T-helper 1 cell treated with Interleukin-12 subunit alpha and Interleukin-12 subunit beta and Interleukin-4 antibody, amounts not matched to agents 30 ng/mL and 1 ng/mL, for 36 hours (primary cell): ENCODE measurements at places on chromosomes 2 and 18. TPM values are rescaled to one million over a fixed set of nuclear protein-coding genes. Genes with fewer than 3 reads are reported as not detected.

The DSG4 gene
- total RNA-seq, result not detected in 2 replicates

The UGT1A5 gene
- total RNA-seq, result not detected in 2 replicates

The PTPN2 gene
- total RNA-seq, result 85.3 and 95.2 TPM in 2 replicates

The PTPRN gene
- not detected in 2 replicates for total RNA-seq

The HYCC2 gene
- total RNA-seq, result 37.8 and 39.8 TPM in 2 replicates

The GPR35 gene
- 13.5 and 16.6 TPM in 2 replicates for total RNA-seq

The FAM136A gene
- total RNA-seq, result 44.1 and 44.5 TPM in 2 replicates

The RTKN gene
- 3.7 and 4.0 TPM in 2 replicates for total RNA-seq

The SERPINB8 gene
- total RNA-seq, result 19.5 and 20.6 TPM in 2 replicates

The PLCL1 gene
- 2.5 and 2.7 TPM in 2 replicates for total RNA-seq

The TYMS gene
- 213 and 224 TPM in 2 replicates for total RNA-seq

The EIF2AK3 gene
- 30.5 and 31.4 TPM in 2 replicates for total RNA-seq

The MROH2A gene
- total RNA-seq, result not detected in 2 replicates

The ATOH8 gene
- 1.8 and 2.1 TPM in 2 replicates for total RNA-seq

The TANK gene
- total RNA-seq, result 221 and 236 TPM in 2 replicates

The OST4 gene
- total RNA-seq, result 390 and 415 TPM in 2 replicates

The ABCG8 gene
- total RNA-seq, result not detected in 2 replicates

The PIEZO2 gene
- total RNA-seq, result not detected in 2 replicates

The AQP12B gene
- not detected in 2 replicates for total RNA-seq

The SLC9A4 gene
- 0.15 and 0.20 TPM in 2 replicates for total RNA-seq

The ITGA4 gene
- 157 and 174 TPM in 2 replicates for total RNA-seq

The ALK gene
- not detected in 2 replicates for total RNA-seq

The ZNF142 gene
- total RNA-seq, result 57.0 and 59.0 TPM in 2 replicates

The NYAP2 gene
- not detected in 2 replicates for total RNA-seq

The UGT1A6 gene
- not detected in 2 replicates for total RNA-seq

The LYPD6B gene
- total RNA-seq, result not detected in 2 replicates

The TMEM247 gene
- not detected in 2 replicates for total RNA-seq

The VSNL1 gene
- total RNA-seq, result not detected in 2 replicates
